ENCODE measurements at places on chromosomes 4 and X.

DNA sequence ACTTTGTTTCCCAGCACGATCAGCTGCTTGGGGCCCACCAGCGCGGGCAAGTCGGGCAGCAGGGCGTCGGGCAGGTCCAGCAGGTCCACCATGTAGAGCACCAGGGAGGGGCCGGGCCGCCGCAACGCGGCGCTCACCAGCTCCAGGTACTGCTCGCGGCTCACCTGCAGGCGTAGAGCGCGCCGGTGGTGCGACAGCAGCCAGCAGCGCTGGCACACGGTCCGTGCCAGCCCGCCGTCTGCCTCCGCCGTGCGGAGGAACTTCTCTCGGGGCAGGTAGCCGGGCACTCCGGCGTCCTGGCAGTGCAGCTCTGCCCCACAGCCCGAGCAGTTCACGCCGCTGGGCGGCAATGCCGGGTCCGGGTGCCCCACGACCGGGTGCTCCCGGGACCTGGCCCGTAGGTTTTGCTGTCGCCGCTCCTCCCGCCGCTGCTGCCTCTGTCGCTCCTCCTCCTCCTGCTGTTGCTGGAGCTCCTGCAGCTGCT lies 527 bp downstream of the NOA1 start:
- peak; percentile 60 for DNase-seq
- no peaks in the 10 kb centered on the region for H3K27me3 ChIP-seq
- H3K27ac ChIP-seq: peak overlapping the region; percentile 98
- H3K4me3 ChIP-seq: peak overlapping the region; percentile 99
- H3K36me3 ChIP-seq: peaks cover 29% of the 10 kb centered on the region

DNA sequence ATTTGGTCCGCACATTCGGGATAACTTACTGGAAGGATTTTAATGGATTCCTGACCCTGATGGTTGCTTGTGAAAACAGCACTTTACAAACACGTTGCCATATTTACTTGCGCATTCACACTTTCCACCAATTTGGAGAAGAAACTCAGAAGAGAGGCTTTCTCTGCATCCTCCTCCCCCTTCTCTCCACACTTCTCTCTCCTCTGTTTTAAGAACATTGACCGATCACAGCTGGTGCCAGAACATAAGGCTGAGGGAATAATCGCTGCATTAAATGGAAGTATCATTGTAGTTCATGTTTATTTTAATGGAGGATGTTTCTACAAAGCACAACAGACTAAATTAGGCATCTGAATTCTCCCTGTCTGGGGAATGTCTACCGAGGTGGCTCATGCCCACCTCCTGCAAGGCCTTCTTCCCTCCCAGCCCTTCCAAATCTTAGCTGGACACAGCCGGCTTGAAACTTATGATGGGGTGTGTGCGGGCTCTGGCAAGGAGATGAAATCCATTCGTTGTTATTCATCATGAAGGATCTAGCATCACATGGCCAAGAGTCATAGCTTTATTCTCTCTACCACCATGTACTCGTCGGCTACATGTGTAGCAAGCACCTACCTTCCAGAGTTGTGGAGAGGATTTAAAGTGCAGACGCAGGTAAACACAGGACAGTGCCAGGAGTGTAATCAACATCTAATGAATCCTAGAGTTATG lies 204.1 kb downstream of the LDB2 start:
- no peak overlapping the region for H3K4me3 ChIP-seq
- DNase-seq: no peak
- no peaks in the 10 kb centered on the region for H3K36me3 ChIP-seq
- no peaks in the 10 kb centered on the region for H3K27me3 ChIP-seq
- H3K27ac ChIP-seq: no peak overlapping the region
- no peaks in the 10 kb centered on the region for H3K4me1 ChIP-seq

GRCh38 chr4:153067376-153067775 lies 131.3 kb downstream of the FHDC1 start:
- DNase-seq: no peak
- no peaks in the 10 kb centered on the region for H3K27me3 ChIP-seq

GRCh38 chr4:65508168-65508567 lies 162.1 kb downstream of the EPHA5 start:
- no peak for DNase-seq
- no peaks in the 10 kb centered on the region for H3K36me3 ChIP-seq
- H3K27ac ChIP-seq: no peak overlapping the region
- no peaks in the 10 kb centered on the region for H3K27me3 ChIP-seq
- no peak overlapping the region for H3K4me3 ChIP-seq

- no peak overlapping the region for H3K27ac ChIP-seq
- H3K4me1 ChIP-seq: no peaks in the 10 kb centered on the region
- DNase-seq: no peak
- H3K4me3 ChIP-seq: no peak overlapping the region
These were observed 177.1 kb upstream of the CENPE start for GRCh38 chr4:103375278-103375677.

- no peak overlapping the region for H3K4me3 ChIP-seq
- H3K27ac ChIP-seq: no peak overlapping the region
- DNase-seq: no peak
- peaks cover 17% of the 10 kb centered on the region for H3K4me1 ChIP-seq
These were observed 50.9 kb upstream of the ATXN3L start for GRCh38 chrX:13370713-13371112.

- no peak overlapping the region for H3K4me3 ChIP-seq
- no peak for DNase-seq
- no peak overlapping the region for H3K27ac ChIP-seq
- no peaks in the 10 kb centered on the region for H3K36me3 ChIP-seq
- H3K27me3 ChIP-seq: no peaks in the 10 kb centered on the region
These were observed 32.1 kb upstream of the RAPGEF2 start for GRCh38 chr4:159070742-159071141.

DNA sequence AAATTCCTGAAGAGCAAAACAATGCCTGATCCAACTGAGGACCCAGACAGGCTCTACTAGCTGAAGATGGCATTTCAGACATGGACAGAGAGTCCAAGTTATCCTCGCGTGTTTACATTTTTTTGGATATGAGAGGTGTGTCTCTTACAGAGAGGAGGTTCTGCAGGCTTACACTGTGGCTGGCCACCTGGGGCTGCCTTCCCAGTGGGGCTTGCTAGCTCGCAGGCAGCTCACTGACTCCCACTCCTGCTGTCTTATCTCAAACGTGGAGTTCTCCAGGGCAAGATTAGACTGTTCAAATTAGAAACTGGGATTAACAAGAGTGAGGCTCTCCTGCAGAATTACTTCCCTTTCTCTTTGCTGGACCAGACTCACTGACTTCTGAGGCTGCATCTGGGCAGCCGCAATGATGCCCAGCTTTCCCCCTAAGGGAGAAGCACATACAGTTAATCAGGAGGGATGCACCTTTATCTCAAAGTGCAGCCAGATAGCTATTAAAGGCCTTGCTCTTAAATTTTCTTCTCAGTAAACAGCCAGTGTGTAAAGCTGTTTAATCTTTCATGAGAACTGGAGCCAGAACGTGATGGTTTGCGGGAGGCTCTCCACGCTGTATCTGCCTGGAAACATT lies 123.0 kb downstream of the ENPP6 start:
- no peaks in the 10 kb centered on the region for H3K36me3 ChIP-seq
- no peak overlapping the region for H3K4me3 ChIP-seq
- H3K27ac ChIP-seq: no peak overlapping the region
- no peak for DNase-seq

GRCh38 chr4:17491196-17491595 lies 20.7 kb downstream of the QDPR start:
- H3K4me1 ChIP-seq: peaks cover 14% of the 10 kb centered on the region
- H3K27ac ChIP-seq: peak overlapping the region; percentile 48
- peaks cover 17% of the 10 kb centered on the region for H3K36me3 ChIP-seq
- no peak overlapping the region for H3K4me3 ChIP-seq

GRCh38 chr4:2754848-2755819 lies 1.0 kb downstream of the TNIP2 start:
- peaks cover 1% of the 10 kb centered on the region for H3K36me3 ChIP-seq
- H3K27me3 ChIP-seq: no peaks in the 10 kb centered on the region
- DNase-seq: no peak
- peak overlapping the region; percentile 21 for H3K27ac ChIP-seq
- H3K4me3 ChIP-seq: peak overlapping the region; percentile 84

DNA sequence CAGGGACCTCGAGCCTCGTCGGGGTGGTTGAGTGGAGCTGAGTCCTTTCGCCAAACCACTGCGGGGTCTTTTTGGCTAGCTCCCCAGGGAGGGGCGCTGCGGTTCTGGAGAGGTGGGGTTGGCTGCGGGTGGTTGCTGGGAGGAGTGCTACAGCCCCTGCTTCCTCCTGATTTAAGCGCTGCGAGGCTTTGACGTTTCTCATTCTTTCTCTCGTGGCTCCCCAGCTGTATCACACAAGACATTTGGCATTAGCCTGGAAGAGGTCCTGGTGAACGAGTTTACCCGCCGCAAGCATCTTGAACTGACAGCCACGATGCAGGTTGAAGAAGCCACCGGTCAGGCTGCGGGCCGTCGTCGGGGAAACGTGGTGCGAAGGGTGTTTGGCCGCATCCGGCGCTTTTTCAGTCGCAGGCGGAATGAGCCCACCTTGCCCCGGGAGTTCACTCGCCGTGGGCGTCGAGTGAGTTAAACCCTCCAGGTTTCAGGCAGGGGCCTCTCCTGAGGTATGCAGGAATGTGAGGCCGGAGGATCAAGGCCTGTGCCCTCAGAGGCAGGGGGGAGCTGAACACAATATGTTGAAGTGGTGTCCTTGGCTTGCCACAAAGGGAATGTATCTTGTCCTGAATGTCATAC lies 25.5 kb downstream of the ARHGAP36 start:
- H3K27ac ChIP-seq: no peak overlapping the region
- no peak for DNase-seq
- H3K27me3 ChIP-seq: peaks cover 81% of the 10 kb centered on the region

GRCh38 chr4:26380740-26381139 lies 59.9 kb downstream of the RBPJ start:
- H3K4me1 ChIP-seq: peaks cover 47% of the 10 kb centered on the region
- no peaks in the 10 kb centered on the region for H3K27me3 ChIP-seq
- no peaks in the 10 kb centered on the region for H3K36me3 ChIP-seq
- H3K27ac ChIP-seq: no peak overlapping the region
- no peak for DNase-seq

DNA sequence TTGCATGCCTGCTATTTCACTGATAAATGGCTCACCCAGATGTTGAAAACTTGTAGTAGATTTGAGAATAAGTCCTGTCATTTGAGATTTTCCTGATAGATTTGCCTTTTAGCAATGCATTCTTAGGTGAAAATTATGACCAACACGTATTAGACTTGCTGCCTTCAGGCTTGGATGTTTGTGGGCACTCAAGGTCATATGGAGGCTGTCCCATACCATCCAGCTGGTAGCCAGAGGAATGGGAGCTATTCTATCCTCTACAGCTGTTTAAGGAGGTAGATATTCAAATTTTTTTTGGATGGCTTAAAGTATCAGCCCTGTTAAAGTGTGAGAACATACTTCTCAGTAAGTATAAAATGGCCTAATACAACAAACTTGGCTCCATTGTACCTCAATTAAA lies 34.7 kb downstream of the RTL3 start:
- peaks cover 8% of the 10 kb centered on the region for H3K27me3 ChIP-seq
- H3K27ac ChIP-seq: no peak overlapping the region
- no peaks in the 10 kb centered on the region for H3K36me3 ChIP-seq

DNA sequence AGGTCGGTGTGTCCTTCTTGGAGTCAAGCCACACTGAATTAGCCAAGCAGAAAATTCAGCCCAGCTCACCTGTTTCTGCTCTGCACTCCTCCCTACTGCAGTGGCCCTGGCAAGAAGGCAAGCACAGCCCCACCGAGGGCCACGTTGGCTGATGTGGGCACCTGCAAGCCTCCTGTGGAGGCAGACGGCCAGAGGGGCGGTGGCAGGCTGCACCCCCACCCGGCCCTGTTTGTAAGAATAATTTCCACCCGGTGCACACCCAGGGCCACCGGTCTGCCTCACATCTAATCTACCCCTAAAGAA lies 18.8 kb downstream of the PPP2R2C start:
- H3K27ac ChIP-seq: no peak overlapping the region
- H3K4me3 ChIP-seq: no peak overlapping the region
- peaks cover 25% of the 10 kb centered on the region for H3K27me3 ChIP-seq
- DNase-seq: no peak
- no peaks in the 10 kb centered on the region for H3K4me1 ChIP-seq

DNA sequence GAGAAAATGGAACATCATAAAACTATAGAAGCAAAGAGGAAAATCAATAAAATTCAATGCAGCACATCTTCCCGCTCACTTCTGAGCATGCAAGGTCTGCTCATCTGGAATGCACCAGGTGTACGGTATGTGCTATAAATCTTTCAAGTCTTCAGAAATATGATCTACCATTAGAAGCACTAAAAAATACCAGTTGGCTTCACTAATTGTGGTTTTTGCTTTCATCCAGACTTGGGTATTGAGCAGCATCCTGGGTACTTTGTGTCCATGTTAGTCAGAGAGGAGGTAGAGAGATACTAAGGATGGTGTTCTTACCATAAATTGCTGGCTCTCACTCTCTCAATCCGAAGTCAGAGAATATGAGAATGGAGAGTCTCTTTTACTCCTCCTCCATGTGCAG lies 477.1 kb downstream of the PPARGC1A start:
- no peak for DNase-seq
- no peaks in the 10 kb centered on the region for H3K4me1 ChIP-seq
- no peak overlapping the region for H3K27ac ChIP-seq
- H3K36me3 ChIP-seq: no peaks in the 10 kb centered on the region
- no peaks in the 10 kb centered on the region for H3K27me3 ChIP-seq

GRCh38 chrX:151386838-151387459 lies 10.1 kb upstream of the VMA21 start:
- DNase-seq: no peak
- no peak overlapping the region for H3K4me3 ChIP-seq
- H3K36me3 ChIP-seq: no peaks in the 10 kb centered on the region
- H3K27ac ChIP-seq: no peak overlapping the region
- H3K27me3 ChIP-seq: peaks cover 25% of the 10 kb centered on the region
- no peaks in the 10 kb centered on the region for H3K4me1 ChIP-seq

- DNase-seq: no peak
- no peaks in the 10 kb centered on the region for H3K4me1 ChIP-seq
- H3K27me3 ChIP-seq: no peaks in the 10 kb centered on the region
- H3K4me3 ChIP-seq: no peak overlapping the region
- no peaks in the 10 kb centered on the region for H3K36me3 ChIP-seq
These were observed 122.3 kb downstream of the PDLIM5 start for GRCh38 chr4:94574050-94574449.

- H3K27me3 ChIP-seq: no peaks in the 10 kb centered on the region
- H3K4me3 ChIP-seq: peak overlapping the region; percentile 23
- peak overlapping the region; percentile 57 for H3K27ac ChIP-seq
- peaks cover 65% of the 10 kb centered on the region for H3K4me1 ChIP-seq
- DNase-seq: peak; percentile 18
These were observed 4.5 kb downstream of the CASP3 start for GRCh38 chr4:184644553-184645307.

- no peaks in the 10 kb centered on the region for H3K36me3 ChIP-seq
- peaks cover 19% of the 10 kb centered on the region for H3K27me3 ChIP-seq
- no peak overlapping the region for H3K27ac ChIP-seq
- no peaks in the 10 kb centered on the region for H3K4me1 ChIP-seq
- no peak for DNase-seq
- H3K4me3 ChIP-seq: no peak overlapping the region
These were observed 56.1 kb downstream of the LUZP4 start for GRCh38 chrX:115345615-115346014.

GRCh38 chr4:58061967-58062366 lies 951.8 kb upstream of the IGFBP7 start:
- H3K36me3 ChIP-seq: no peaks in the 10 kb centered on the region
- H3K4me1 ChIP-seq: no peaks in the 10 kb centered on the region
- H3K27me3 ChIP-seq: no peaks in the 10 kb centered on the region
- H3K27ac ChIP-seq: no peak overlapping the region
- no peak for DNase-seq
- no peak overlapping the region for H3K4me3 ChIP-seq

All from activated T-cell treated with anti-CD3 and anti-CD28 coated beads, Interleukin-2, amount 50 U/mL, for 72 hours (primary cell).